Cerebellar nuclear complex (tissue), 1 donor: ENCODE measurements at places on chromosomes 12 and 14.

DNA sequence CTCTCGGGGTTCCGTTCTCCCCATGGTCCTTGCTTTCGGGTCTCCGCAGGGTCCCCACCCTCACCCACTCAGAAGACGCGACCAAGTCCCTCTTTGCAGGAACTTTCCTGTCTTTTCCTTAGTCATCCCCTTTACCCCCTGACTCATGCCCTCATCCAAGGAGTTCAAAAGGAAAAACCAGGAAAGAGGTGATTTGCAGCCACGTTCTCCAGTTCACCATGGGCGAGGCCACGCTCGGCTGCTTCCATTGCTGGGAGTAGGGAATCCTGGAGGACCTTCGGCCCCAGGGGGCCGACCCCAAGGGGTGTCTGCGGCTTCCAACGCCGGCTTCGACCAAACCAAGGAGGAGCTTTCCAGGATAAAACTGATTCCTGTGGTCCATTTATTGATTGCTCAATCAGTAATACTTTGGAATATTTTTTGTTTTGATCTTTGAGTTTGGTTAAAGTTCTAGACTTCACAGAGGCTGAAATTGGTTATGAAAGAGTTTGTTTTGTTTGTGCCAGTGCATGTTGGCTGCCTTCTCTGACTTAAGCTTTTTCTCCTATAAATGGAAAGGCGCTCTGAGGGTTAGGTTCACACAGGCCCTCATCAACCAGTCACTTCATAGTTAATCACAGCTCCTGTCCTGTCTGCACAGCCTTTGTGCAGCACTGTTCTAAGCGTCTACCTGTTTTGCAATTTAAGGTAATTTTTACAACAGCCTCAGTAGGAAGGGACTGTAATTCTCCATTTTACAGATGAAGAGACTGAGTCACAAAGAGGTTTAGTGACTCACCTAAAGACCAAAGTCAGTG lies 827 bp downstream of the ALDH2 start:
- no peak for DNase-seq

GRCh38 chr12:121793440-121793837 lies at the start of gene RHOF:
TSS of gene RHOF (minus strand) at chr12:121793688. CDS start at chr12:121793633, 55 bp downstream.
- no peak for DNase-seq

DNA sequence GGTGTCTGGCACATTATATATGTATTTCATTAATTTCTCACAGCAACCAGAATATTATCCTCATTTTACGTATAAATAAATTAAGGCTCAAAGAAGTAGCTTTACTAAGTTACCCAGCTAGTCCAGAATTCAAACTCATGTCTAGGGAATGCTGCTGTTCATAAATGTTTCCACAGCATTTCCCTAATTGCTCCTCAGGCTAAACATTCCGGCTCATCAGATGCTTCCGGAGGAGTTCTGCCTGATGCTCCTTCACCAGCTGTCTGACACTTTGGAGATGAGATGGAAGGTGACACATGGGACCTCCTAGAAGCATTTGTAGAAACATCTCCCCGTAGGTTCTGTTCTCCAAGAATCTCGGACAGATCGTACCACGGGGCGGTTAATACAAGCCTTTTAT lies 12.1 kb downstream of the KRT85 start:
- no peak for DNase-seq

DNA sequence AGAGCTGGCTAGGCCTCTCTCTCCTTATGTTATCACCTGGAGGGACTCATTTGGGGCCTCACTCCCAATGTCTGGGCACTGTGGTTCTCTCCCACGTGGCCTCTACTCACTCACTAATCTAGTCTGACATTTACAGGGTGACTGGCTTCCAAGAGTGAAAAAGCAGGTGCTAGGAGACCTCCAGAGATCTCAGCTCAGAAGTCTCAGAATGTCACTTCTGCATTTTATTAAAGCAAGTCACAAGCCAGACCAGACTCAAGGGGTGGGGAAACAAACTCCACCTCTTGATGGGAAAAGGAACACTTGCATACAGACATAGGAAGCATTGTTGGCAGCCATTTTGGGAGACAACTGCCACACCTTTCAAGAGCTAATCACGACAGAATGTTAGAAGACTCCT lies 175.9 kb downstream of the MON2 start:
- no peak for DNase-seq

- DNase-seq = no peak
These were observed 10.6 kb upstream of the ANO6 start for GRCh38 chr12:45205165-45205825.

- no peak for DNase-seq
These were observed 115.1 kb downstream of the TTC7B start for GRCh38 chr14:90700933-90701776.

- DNase-seq = no peak
These were observed 227.5 kb downstream of the GXYLT1 start for GRCh38 chr12:41917181-41917580.

DNA sequence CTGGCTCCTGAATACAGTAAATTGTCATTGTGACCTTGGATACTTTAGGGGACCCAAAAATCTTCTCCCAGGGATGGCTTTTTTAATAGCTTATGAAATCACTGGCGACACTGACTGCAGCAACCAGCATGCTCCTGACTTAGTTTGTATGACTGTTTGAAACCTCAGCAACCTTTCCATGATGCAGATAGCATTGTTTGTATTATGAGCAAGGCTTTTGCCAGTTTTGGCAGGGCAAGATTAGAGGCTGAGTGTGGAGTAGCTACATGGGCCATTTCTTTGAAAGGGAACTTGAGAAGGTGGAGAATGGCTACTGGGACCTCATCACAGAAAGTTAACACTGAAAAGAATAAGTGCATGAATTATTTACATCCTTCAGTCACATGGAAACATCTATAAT lies 50.9 kb downstream of the SLC4A8 start:
- no peak for DNase-seq

DNA sequence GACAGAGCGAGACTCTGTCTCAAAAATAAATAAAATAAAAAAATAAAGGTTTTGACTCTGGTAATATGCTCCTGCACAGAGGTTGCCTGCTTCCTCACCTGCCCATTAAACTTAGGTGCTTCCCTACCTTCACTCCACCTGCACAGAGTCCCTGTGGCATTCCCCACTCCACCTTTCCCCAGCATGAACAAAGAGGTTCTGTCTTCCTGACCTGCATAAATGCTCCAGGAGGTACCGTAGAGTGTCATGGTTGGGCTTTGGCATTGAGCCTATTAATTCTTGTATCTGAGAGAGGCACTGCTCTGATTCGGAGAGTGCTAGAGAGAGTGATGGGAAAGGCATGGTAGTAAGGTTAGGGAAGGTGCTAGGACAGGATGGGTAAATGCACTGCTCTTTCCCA lies 6.3 kb downstream of the ARHGAP9 start:
- no peak for DNase-seq

DNA sequence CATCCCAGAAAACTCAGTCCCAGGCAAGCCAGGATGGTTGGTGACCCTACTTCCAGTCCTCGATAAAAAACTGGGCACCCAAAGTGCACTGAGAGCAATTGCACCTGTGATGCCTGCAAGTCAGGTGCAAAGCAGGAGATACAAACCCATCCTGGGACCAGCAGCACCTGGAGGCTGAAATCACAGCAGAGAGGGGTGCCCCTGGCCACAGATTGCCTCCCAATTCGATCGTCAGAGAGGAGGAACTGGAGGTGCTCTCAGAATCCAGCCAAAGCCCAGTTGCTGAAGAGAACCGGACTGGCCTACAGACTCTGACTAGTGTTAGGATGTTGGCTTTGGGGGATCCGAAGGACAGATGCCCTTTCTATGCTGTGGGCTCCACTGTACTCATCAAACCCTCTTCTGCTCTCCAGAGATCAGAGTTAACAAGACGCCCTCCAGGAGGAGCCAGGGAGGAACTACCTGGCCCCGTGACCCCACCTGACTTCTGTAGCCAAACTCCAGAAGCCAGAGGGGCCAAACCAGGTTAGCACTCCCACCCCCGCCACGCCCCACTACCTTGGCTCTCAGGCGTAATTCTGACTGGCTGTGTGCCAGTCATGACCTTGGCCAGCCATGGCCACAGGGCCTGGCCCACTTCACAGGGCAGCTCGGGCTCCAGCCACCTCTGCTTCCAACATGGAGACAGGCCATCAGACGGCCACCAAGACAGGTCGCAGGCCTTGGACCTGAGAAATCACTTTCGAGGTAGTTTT lies 284.5 kb upstream of the RTL1 start:
- DNase-seq = no peak

DNA sequence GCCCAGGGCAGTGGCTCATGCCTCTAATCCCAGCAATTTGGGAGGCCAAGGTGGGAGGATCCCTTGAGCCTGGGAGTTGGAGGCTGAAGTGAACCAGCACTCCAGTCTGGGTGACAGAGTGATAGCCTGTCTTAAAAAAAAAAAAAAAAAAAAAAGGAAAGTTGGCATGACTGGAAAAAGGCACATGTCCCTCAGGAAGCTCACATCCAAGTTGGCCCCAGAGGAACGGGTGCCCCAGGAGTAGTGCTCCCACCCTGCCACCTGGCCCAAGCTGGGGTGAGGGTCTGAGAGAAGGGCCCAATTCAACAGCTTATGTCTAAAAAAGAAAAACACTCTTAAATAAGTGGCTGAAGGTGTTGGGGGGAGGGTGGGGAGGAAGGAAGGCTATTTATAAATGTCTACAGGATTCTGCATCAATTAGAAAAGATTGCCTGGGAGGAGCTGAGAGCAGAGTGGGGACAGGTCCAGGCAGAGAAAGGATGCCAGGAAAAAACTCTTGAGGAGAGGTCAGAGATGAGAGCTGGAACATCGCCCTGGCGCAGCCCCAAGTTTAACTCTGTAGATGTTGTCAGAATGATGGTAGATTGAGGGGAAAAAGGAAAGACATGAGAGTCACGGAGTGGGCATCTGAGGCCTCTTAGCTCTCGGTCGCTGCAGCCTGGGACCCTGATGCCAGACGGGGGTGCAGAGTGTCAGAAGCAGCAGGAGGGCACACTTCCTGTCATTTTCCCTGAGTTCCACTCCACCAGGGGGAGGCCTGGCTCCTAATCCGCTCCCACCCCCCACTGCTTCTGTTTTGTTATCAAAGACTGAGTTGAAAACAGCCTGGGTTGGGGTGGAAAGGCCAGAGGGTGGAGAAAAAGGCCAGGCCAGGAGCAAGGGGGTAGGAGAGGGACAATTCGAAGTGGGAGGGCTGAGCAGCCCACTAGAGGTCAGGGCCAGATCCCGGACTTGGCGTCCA lies 7.3 kb downstream of the SPRYD3 start:
- no peak for DNase-seq

- no peak for DNase-seq
These were observed 76.0 kb downstream of the WDR20 start for GRCh38 chr14:102215576-102216250.

DNA sequence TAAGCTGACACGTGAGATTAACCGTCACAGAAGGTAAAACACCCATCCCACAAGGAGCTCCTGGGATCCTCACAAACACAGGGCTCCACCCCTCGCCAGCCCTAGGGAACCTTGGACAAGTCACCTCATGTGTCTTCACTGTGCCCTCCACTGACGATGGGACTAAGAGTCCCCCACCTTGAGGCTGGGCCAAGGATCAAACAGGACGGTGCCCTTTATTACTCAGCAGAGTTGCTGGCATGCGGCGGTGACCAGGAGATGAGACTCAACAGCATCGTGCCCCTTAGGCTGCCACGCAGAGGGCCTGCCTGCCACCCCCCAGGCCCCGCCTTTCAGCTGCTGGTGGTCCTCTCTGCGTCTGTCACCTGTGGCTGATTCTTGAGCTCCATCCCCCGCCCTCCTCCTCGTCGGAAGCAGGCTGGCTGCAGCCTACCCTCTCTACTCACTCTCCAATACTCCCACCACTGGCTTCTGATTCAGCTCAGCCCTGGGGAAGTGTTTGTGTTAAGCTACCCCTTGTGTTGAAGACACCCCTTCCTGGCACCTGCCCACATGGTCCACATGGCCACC lies 105.2 kb downstream of the DICER1 start:
- DNase-seq = no peak

DNA sequence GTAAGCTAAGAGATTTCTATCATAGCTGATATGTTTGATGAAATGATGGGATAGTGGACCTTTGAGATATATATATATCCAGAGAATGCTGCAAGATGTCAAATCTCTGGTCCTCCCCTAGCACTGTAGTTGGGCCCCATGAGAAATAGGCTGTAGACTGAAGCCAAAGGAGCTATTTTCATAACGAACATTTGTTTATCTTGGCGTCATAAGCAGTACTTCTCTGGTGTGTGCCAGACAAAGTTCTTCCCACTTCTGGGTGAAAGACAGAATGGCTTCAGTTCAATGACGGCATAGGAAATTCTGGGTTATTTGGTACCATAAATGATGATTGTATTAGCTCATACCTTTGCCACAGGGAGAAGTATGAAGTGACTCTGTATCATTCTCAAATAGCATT lies 534.3 kb downstream of the SOX5 start:
- DNase-seq = no peak

DNA sequence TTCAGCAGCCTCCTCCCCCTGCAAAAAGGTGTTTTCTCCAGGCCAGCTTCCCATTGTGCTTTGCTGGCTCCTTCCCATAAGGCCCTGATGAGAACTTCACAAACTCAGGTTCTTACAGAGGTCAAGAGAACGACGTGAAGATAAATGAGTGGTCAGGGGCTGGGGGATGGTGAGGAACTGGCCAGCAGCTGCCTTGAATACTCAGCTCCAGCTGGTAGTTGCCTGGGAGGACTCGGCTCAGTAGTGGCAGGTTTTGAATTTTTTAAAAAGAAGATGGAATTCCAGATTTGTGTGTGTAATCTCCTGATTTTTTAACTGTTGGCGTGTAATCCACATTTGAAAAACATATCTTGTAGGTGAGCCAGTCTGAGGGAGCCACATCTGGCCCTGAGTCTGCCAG lies 5.9 kb downstream of the DDX55 start:
- DNase-seq = no peak

GRCh38 chr12:94872007-94872653 lies 131.4 kb downstream of the NDUFA12 start:
- DNase-seq = no peak

DNA sequence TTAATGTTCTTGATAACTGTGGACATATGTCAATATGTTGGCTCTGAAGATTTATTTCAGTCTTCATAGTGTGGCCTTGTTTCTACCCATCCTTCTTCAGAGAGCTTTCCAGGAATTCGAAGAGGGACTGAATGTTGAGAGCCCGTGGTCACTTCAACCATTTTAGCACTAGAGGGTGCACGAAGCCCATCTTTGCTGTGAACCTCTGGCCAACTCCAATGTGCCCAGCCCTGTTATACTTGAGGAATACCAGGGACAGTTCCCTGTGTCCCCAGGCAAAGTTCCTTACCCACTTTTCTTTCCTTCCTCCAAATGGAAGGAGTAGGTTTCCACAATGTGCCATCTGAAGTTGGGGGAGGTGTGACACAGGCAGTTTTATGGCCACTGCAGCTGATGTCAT lies 603.5 kb downstream of the RPL10L start:
- DNase-seq = no peak

DNA sequence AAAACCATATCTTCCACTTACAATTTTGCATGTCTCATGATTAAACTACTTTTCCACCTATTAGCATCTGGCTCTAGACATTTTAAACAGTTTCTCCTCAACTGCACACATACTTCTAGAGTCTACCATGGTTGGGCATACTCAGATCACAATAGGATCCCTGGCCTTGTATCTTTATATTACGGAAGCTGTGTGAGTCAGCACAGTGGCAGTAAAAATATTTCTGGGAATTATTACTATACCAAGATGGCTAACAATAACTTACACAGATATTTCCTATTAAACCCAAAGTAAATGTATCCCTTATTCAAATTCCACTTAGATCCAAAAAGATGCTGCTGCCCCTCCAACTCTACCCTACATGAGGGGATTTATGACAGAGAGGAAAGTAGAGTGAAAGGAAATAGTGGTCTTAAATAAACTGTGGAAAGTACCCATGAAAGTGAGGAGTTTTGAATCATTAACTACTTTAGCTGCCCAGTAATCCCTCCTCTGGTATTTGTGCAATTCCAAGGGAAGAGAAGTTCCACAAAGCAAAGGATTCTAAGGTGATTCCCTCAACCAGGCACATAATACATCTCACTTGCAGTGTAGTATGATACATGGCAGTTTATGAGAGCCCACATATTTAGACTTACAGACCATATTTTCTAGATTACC lies 14.0 kb upstream of the CPSF6 start:
- DNase-seq = no peak
